Stimulated activated CD4-positive, alpha-beta T cell treated with anti-CD3 and anti-CD28 coated beads, Interleukin-12 subunit alpha, Interleukin-12 subunit beta, amount 100 ng/mL, for 48 hours (primary cell): ENCODE measurements at places on chromosomes 5 and 9.

GRCh38 chr5:181005791-181006190 is 17.1 kb downstream of the BTNL3 start:
- DNase-seq, result no peak

- no peak for DNase-seq
Observed at GRCh38 chr5:93278896-93279295, 302.1 kb downstream of the NR2F1-AS1 start.

DNA sequence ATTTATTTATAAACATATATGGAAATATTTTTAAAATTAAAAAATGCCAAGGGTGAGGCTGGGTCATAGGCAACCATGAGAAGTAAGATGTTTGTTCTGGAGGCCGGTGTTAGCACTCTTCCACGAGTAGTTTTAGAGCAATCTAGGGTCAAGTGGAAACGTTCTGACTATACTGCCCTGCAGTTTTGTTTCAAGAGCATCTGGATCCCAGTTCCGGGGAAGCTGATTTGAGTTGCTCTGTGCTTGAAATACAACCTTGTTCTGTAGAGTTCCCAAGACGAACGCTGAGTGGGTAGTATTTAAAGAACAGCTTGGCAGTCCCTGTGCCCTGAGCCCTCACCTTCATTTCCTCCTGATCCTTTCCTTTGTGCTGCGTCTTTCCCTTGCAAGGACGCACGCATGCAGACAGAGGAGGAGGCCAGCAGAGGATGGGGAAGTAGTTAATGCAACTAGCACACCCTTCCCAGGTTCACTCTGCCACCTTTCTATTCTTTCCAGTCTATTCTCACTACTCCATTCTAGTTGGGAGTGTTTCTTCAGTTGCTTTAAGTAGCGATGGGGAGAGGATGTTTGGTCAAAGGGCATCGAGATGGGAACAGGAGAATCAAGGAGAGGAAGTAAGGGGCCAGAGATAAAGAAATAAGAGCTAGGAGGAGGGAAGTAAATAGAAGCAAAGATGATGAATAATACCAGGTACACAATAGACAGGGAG is 68.3 kb upstream of the ZSWIM6 start:
- no peak for DNase-seq

GRCh38 chr5:75551471-75551870 is 39.8 kb downstream of the POLK start:
- no peak for DNase-seq

DNA sequence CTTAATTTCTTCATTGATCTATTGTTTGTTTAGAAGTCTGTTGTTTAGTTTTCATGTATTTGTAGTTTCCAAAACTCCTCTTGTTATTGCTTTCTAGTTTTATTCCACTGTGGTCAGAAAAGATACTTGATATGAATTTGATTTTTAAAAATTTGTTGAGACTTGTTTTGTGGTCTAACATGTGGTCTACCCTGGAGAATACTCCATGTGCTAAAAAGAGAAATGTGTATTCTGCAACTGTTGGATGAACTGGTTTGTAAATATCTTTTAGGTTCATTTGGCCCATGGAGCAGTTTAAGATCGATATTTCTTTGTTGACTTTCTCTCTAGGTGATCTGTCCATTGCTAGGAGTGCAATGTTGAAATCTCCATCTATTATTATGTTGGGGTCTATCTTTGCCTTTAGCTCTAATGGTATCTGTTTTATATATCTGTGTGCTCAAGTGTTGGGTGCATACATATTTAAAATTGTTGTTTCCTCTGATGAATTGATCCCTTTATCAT is 150.6 kb upstream of the ATP10B start:
- DNase-seq, result no peak

GRCh38 chr5:61673007-61673735 is 341.1 kb downstream of the ZSWIM6 start:
- no peak for DNase-seq
